ENCODE measurements at places on chromosomes 4 and X.
A peak's percentile ranks its signal among the peaks of the same experiment; 100 is the strongest.

DNA sequence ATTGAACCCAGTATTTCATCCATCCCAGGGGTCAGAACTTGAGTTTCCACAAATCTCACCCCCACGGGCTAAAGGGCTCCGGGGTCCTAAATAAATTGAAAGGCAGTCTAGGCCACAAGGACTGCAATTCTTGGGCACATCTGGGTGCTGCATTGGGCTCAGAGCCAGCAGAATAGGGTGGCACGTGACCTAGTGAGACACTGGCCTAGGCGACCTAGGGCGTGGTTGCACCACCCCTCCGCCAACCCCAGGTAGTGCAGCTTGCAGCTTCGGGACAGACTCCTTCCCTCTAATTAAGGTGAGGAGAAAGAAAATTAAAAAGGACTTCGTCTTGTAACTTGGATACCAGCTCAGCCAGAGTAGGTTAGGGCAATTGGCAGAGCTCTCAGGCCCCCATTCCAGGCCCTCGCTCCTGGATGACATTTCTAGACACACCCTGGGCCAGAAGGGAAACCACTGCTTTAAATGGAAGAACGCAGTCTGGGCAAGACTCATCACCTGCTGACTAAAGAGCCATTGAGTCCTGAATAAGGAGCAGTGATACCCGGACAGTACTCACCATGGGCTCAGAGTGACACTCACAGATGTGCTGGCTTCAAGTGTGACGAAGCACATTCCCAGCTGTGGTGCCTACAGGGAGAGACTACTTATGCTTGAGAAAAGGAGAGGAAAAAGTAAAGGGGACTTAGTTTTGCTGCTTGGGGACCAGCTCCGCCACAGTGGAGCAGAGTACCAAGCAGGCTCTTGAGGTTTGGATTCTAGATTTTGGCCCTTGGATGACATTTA is 735.4 kb downstream of the FSTL5 start:
- no peak for DNase-seq

DNA sequence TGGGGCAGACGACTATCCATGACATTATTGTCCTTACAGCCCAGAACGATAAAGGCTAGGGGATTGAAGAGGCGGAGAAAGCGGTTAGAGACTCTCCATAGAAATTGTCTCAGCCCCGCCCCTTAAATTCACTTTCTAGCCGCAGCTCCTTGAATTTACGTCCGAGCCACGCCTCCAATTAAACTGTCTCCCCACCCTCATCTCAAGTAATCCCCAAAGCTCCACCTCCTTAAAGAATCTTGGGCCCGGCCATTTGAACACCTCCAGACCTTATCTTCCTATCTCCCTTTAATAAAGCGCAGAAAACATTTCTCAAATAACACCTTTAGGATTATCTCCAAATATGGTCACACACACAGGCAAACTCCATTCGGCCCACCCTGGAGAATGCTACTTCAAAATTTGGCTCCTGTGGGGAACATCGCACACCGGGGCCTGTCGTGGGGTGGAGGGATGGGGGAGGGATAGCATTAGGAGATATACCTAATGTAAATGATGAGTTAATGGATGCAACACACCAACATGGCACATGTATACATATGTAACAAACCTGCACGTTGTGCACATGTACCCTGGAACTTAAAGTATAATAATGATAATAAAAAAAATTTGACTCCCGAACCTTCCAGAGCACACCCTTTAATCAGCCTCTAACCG is 7.2 kb upstream of the MAGIX start:
- no peak for DNase-seq

- DNase-seq, result no peak
Measured at GRCh38 chr4:54586320-54586955, 71.3 kb upstream of the KIT start.

DNA sequence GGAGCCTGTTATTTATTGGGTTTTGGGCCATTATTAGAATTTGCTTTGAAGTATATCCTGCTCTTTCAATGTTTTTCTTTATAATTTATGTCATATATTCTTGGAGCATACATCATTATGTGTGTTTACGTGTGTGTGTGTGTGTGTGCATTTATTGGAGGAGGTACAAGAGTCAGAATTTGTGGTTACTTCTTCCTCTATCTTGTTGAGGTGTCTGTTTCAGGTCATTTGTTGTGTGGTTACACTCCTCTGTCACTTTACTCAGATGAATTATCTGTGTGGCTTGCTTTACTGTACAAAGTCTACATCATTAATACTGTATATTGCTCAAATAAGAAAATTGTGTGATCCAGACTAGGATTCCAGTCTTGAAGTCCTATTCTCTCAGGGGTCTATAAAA is 1957.4 kb upstream of the TENM3 start:
- no peak for DNase-seq

GRCh38 chrX:124842205-124842604 is 477.5 kb upstream of the TEX13C start:
- no peak for DNase-seq

DNA sequence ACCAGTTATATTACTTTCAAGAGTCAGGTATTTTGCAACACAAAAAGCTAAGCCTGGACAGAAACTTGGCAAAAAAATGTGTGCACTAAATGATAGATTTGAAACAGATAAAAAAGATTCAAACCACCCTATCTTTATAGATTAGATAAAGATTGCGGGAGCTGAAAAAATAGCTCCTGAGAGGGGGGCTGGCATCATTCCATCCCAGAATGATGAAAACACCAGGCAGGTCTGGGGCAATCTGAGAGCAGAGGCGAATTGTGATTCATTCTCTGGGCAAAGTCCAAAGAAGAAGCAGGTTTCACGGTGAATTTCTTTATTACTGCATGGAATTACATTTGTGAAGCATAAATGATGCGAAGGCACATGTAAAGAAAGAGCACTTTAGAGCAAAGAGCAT is 168.5 kb upstream of the DMD start:
- no peak for DNase-seq

DNA sequence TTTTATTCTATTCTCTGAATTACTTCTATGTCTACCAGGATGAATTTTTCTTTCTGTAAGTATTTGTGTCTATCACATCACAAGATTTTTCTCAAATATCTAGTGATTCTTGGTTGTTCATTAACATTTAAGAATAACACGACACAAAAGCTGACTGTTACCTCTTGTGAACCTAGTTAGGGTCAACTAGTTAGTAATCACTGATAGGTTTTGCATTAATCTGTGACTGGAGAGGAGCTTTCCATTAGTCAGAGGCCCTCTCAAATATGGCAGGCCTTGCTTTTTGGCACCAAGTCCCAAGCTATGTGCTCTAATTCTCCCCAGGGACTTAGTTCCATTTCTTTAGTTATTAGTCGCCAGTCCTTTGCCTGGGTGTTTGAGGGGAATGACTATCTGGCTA is 259.2 kb downstream of the CFAP299 start:
- DNase-seq, result no peak

- DNase-seq, result no peak
Measured at GRCh38 chr4:2166253-2166652, 75.7 kb downstream of the HAUS3 start.

- peak; percentile 12 for DNase-seq
Measured at GRCh38 chr4:182478475-182478874, 235.3 kb downstream of the TENM3 start.

DNA sequence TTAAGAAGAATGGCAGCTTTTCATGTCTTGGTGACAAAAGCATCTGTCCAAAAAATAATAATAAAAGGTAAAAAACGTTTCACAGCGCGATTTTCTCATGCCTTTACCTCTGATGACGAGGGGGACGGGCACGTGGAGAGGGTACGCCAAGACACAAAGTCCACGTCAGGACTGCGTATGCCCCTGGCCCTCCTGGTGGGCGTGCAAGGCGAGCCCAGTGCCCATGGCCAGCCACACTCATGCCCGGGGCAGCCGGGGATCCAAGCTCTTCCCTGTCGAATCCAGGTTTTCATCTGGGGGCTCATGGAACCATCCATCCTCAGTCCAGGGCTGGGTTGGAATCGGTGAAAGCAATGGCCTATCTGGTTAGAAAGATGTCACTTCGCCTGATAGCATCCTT is 176.6 kb downstream of the AFAP1 start:
- DNase-seq, result no peak

- DNase-seq, result no peak
Measured at GRCh38 chrX:21932292-21933002, 8.1 kb upstream of the SMS start.

DNA sequence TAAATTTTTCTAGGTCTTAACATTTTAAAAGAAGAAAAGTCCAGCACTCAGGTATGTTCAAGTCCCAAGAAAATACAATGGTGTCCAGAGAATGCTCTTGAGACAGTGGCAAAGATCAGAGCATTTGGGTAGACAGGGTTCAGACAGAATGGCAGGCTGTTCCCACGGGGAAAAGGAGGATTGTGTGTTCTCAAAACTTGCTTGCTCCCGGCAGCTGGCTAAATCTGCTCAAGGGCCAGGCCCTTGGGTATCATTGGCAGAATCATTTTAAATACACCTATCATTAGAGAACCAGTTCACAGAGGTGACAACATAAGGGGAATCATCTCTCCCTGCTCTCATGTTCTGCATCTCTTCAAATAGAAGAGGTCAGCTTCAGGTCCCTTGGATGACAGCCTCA is 456.3 kb downstream of the DTHD1 start:
- no peak for DNase-seq

GRCh38 chr4:155491336-155492120 is 114.8 kb upstream of the MAP9 start:
- DNase-seq, result peak; percentile 23

Measured in GM19239 (cell line).